ENCODE measurements at places on chromosomes 3 and 15. TPM values are rescaled to one million over a fixed set of nuclear protein-coding genes. Genes with fewer than 3 reads are reported as not detected.

GRCh38 chr15:60647246-60647645 lies 168.3 kb upstream of the ICE2 start:
- DNase-seq = no peak

- DNase-seq = no peak
These were observed 22.4 kb downstream of the LIPC start for GRCh38 chr15:58453931-58454793.

DNA sequence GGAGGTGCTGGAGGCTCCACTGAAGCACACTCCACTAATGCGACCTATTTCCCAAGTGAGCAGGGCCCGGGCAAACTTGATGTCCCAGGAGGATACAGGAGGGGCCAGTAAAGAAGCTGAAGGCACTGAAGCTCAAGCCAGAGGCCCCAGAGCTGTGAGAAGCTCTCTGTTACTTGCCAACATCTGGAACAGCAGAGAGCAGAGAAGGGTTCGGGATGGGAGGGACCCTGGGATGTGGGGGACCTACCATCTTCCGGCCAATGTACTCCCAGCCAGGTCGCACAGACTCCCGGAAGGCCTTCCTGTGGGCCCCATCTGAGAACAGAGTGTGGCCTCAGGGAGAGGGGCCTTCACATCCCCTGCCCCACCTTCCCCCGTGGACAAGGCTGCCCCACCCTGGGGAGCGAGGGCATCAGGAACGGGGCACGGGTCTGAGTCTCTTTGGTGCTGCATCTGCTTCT lies 3.1 kb downstream of the HHATL start:
- DNase-seq = no peak

GRCh38 chr15:57509965-57510364 lies 81.7 kb upstream of the MYZAP start:
- no peak for DNase-seq

DNA sequence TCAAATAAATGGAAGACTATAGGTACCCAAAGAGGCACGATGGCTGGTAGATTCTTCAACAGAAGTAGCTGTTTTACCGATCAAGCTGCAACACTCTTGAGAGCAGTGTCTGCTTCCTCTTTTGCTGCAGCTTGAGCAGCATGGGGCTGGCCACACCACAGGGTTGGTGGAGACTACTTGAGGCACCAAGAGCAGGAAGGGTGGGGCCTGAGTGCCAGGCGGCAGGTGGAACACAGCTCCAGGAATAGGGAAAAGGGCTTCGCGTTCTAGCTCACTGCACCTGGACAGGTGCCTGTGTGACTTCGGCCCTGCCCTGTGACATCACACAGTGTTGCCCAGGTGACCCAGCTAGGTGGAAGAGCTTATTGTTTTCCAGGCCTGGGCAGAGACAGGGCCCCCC lies at the start of gene CCDC33:
Gene CCDC33 (plus strand): TSS at position 365 of the 400 bp plus-strand sequence. CDS start 394 bp downstream, outside the sequence.
- DNase-seq = no peak

The IL17RD gene
- 9.8 TPM for total RNA-seq

The GRAMD1C gene
- total RNA-seq = 0.63 TPM
